ENCODE measurements at places on chromosomes 2 and 18.

GRCh38 chr2:238669581-238670080 is 178.3 kb upstream of the TWIST2 start:
- DNase-seq = no peak

- no peak for DNase-seq
Observed at GRCh38 chr2:39996653-39997080, 217.6 kb upstream of the THUMPD2 start.

GRCh38 chr2:158658396-158658795 is 136.7 kb upstream of the DAPL1 start:
- no peak for DNase-seq

DNA sequence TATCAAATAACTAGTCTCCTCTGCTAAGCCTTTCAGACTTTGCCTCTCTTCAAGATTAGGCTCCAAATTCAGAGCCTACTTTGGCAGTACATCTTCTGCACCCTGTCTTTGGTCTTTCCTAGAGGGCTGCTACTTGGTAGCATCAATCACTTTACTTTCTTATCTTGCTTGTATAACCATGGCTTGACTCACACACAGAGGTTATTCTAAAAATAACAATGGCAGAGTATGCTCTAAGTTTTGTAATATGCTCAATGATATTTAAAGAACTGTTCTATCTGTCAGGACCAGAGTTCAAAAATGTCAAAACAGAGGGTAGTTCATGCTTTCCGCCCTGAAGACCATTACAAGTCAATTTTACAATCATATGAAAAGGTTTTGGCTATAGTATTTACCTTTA is 27.7 kb downstream of the THOC1 start:
- DNase-seq = no peak

DNA sequence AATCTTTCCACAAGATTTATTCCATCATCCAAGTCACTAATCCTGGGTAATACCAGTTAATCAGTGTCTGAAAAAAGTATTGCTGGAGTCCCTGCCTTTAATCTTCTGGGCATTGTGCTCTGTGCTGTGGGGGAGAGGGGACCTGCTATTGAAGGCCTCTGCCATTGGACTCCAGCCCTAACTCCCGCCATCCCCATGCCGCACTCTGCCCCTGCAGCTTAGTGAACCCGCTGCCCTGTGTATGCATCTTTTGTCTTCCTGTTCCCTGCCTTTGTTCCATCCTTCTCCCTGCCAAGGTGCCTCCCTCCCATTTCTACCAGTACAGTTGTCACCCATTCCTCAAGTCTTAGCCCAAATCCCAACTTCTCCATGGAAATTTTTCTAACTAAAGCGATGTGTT is 113.8 kb upstream of the EPAS1 start:
- no peak for DNase-seq

DNA sequence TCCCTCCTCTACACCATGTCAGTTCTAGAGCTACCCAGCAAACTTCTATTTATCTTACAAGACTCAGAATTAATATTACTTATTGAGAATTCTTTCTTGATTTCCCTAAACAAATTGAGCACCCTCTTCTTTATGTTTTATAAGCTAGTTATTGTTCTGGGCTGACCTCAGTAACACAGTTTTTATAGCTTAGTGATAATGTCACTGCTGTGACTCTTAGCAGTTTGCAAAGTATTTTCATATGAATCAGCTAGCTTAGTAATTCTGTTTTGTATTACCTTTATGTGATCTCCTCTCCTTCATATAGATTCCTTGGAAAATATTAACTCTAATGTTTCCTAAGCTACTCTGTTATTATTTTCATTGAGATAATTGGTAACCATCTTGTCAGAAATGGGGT is 114.9 kb downstream of the PMS1 start:
- no peak for DNase-seq

DNA sequence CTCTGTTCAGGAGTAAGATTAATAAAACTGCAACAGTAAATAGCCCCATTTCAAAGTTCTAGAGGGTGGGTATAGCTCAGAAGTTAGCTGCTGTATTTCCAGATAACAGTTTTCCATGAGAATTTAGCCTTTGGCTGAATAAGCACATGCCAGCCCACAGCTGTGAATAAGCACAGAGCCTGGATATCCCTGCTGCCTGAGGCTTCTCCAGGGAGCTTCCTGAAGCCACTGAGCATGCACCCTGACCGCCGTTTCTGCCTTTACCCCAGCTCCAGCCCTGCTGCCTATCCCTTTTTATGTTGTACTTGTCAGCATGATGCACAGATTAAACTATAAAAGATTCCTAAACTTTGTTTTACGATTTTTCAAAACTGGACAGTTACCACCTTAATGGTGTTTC is 85.3 kb downstream of the FEZ2 start:
- DNase-seq = no peak

DNA sequence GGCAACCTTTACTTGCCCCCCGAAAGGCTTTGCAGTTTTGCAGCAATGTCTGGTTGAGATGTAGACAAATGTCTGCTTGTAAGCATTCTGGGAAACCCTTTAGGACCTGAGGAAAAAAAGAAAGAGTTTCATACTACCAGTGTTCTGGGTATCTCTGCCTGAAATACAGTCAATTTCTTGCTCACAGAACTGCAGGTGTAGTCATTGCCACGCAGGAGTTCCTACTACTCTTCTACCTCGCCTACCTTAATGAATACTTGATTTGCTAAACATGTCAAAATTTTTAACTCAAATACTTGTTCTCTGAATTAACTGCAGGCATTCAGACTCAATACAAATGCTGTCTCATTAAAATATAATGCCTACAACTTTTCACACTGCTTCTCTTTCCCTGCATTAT is 56.4 kb downstream of the GCA start:
- no peak for DNase-seq

- DNase-seq = no peak
Observed at GRCh38 chr2:96353606-96354101, 18.1 kb downstream of the NCAPH start.

DNA sequence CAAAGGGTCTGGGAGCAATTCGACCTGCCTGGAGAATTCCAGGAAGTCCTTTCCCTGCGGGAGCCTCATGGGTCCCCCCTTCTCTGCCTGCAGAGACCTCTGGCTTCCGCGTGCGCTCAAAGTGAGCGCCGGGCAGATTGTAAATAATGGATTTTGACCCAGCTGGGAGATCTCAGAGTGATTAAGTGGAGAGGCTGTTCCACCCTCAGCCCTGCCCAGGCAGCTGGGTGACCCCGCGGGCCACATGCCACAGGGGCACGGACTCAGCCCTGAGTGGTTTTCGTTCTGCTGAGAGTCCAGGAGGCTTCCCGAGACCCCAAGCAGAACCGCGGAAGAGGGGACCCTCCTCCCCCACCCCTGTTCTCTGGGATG is 1.2 kb downstream of the KCNG2 start:
- DNase-seq = no peak

DNA sequence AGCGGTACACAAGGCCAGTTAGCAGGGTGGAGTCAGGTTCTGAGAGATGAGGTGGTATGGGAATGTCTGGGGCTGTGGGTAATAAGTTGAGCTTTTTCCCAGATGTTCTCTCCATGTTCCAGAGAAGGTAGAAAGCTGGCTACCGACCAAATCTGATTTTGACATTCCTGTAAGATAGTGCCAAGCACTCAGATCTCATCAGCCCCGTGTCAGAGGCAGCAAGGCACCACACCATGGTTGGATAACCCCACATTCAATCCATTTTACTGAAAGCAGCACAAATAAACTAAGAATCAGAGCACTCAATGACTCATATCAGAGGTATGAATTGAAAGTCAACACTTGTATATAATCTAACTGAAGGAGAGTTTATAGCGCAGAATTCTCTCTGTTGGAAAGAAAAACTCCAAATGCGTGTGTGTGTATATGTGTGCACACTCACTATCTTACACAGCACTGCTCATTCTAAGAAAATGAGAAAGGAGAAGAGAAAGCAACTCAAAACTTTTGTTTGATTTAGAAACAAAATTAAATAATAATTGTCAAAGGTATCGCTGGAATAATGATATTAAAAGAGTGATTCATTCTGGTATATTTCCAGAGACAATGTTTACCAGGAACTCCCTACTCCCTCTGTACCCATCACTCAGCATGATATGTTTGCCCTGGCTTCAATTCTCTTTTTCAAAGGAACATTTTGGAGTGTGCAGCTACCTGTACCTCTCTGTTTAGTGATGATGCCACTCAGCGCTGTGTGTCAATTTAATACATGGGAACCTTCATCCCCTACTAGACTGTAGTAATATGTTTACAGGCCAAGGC is 375.1 kb upstream of the ID2 start:
- DNase-seq = no peak

DNA sequence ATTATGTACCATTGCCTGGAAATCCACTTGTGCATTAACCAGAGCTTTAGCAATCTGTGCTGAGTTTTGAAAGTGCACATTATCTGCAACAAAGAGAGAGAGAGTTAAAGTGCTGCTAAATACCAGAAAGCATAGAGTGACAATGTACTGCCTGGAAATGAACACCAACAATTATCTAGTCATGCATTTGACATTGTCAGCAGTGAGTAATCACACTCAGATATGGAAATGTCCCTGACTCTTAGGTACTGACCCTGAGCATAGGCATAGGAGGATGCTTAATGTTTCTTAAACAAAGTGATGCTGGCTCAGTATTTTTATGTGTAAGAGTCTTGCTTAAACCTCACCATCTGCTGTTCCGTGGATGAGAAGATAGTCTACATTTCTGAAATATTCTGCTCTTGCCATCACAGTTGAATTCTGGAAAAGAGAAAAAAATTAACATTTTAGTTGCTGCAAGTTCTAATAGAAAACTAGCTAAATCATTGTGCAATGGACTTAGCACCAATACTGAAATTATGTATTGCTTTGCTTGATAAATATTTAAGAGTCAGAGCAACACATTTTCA is 20.8 kb upstream of the GCG start:
- no peak for DNase-seq

DNA sequence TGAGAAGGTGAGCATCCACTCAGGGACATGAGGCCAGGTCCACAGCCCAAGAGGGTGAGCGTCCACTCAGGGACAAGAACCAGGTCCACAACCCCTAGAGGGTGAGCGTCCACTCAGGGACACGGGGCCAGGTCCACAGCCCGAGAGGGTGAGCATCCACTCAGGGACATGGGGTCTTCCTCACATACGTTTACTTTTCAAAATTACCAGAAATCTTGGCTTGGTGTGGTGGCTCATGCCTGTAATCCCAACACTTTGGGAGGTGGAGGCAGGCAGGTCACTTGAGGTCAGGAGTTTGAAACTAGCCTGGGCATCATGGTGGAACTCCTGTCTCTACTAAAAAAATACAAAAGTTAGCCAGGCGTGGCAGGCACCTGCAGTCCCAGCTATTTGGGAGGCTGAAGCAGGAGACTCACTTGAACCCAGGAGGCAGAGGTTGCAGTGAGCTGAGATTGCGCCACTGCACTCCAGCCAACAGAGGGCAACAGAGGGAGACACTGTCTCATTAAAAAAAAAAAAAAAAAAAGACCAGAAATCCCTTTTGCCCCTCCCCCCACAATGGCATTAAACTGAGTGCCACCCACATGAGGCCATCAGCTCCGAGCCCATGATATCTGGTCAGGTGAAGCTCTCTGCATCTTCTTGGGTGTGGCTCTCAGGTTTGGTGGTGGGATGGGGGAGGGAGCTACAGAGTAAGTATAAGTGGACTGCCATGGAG is 9.0 kb upstream of the MBP start:
- DNase-seq = no peak

DNA sequence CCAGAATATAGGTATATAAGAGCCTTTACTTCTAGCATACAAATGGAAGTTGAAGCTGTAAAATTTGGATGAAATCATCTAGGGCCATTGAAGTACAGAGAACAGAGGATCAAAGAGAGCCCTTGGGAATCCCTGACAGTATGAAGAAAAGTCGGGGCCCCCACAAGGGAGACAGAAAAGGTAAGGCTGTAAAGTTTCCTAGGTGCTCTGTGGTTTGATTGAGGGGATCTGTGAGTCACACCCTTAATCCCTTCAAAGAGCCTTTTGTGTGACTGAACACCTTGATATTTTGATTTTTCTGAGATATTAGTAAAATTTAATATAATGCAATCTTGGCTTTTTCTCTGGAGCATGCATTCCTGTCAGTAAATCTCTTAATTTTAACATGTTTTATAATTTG is 961.7 kb upstream of the TMEFF2 start:
- no peak for DNase-seq

DNA sequence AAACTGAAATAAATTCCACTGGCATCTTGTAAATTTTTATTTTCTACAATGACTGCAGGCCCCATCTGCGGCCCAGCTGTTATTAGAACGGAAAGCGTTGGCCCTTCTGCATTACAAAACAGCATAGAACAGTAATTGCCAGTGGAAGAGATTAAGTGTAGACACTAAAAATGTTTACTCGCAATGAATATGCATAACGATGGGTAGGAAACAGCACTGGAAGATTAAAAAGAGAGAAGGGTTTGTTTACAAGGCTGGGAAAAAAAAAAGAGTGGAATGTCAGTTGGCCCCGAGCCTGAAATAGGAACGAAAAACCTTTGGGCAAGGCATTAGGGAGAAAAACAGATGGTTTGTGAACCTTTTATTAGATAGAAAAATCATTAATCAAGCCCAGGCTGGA is 275.9 kb upstream of the TCF4 start:
- DNase-seq = no peak

GRCh38 chr18:57705011-57705410 is 83.4 kb upstream of the NARS1 start:
- DNase-seq = no peak

GRCh38 chr2:71073475-71073874 is 5.0 kb downstream of the NAGK start:
- no peak for DNase-seq

- no peak for DNase-seq
Observed at GRCh38 chr2:18437909-18438308, 122.5 kb downstream of the RDH14 start.

DNA sequence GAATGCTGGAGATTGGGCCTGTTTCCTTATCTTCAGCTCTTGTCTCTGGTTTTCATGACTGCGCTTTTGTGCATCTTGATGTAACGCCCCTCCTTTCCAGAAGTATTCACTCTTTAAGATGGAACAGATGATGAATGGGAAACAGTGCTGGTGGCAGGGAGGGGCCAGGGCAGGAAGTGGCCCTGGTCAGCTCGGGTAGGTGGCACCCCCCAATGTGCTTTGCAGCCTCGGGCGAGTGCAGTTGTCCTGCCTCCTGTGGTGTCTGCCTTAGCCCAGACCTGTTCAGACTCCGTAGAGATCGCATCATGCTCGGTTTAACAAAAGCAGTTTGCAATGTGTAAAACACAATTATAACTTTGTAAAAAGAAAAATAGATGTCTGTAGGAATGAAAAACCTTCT is 17.0 kb upstream of the MGAT4A start:
- no peak for DNase-seq

DNA sequence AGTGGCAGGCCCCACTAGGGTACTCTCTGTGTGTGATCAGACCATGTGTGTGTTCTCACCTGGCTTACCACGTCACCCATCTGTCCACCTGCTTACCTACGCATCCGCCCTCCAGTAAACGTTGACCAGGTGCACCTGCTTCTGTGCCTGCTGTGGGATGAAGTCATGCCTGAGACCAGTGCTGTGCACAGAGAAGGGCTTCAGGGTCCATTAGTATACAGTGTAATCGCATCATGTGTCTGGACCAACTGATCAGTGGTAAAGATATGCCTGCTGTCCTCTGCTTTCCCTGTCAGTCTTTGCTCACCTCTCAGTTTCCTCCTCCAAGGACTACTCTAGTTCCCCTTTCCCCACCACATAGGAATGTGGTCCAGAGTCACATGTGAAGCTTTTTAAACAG is 109.3 kb downstream of the FHOD3 start:
- no peak for DNase-seq

GRCh38 chr2:112048887-112049286 is 6.2 kb upstream of the TMEM87B start:
- DNase-seq = no peak

GRCh38 chr2:31227711-31228125 is 6.2 kb upstream of the EHD3 start:
- DNase-seq = no peak

GRCh38 chr18:63258749-63259566 is 60.6 kb downstream of the BCL2 start:
- no peak for DNase-seq

All from stimulated activated CD4-positive, alpha-beta T cell treated with anti-CD3 and anti-CD28 coated beads, TNF-alpha, amount 100 ng/mL, for 4 hours (primary cell).